ENCODE measurements at places on chromosomes 1 and 21.

GRCh38 chr1:10474613-10475507 lies at the start of gene PEX14:
TSS of gene PEX14 (plus strand) at chr1:10474950. CDS start at chr1:10474967, 17 bp downstream.
- peak; percentile 92 for DNase-seq

DNA sequence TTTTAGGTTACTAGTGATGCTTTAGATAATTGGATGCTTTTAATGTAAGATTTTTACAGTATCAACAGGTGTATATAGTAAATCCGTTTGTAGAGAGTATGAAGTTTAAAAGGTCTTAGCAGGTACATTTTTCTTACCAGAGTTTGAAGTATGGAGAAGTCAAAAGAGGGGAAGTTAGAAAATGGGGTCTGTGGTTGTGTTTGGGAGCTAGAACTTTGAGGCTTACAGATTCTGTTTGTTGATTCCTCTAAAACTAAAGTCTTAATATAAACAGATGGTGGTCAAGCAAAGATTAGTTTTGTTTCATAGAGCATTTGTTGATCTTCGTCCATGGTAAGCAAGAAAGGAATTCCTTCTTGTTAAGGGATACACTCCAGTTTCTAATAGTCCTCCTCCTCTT lies 35.8 kb downstream of the CDC42 start:
- DNase-seq = no peak

DNA sequence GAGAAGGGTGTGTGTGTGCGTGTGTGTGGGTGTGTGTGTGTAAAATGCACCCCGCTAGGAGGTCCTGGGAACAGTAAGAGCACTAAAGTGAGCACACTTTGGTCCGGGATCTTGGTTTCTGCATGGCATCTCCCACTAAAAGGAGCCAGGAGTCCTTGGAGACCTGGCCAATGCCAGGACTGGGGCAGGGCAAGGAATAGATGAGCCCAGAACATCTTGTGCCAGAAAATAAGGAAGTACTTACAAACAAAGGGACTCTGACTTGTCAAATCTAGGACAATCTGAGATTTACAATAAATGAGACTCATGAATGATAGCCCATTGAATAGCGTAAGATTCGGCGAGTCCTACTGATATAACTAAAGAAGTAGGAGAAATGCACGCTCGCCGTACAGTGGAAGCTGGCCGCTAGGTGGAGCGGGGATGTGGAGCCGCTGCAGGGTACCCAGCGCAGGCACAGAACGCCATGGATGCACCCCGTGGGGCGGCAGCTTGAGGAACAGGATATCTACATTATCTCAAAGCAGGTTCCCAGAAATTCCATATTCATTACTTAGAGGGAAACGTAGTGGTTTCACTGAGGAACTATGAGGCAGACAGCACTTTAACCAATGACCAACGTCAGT lies 7.1 kb downstream of the SLC37A1 start:
- peak; percentile 70 for DNase-seq

DNA sequence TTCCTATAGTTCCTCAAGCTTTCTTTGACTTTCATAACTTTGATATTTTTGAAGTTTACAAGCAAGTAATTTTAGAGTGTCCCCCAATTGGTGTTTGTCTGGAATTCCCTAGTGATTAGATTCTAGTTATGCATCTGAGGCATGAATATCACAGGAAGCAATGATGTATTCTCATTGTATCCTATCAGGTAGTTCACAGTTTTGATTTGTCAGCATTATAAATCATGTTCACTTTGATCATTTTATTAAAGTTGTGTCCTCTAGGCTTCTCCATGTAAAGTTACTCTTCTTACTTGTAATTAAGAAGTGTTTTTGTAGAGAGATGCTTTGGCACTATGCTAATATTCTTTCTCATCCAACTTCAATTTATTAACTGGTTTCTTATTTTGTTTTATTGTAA lies 53.0 kb downstream of the TYW3 start:
- no peak for DNase-seq

DNA sequence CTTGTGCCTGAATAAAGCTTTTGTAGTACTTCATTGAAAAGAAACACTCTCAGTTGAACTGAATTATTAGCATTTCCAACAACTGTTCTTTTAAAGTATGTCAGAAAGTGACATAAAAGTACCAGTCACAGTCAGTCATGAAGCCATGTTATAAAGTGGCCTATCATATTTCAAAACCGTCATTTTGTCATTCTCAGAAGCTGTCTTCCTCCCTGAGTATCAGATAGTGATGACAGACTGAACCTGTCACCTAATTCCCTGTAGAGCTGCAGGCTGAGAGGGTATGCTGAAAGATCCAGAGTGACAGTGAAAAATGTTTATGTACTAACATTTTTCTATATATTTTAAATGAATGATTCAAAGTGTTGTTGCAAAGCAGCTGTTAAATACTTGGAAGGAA lies 1121.7 kb upstream of the PRMT6 start:
- DNase-seq = no peak

- DNase-seq = no peak
Observed at GRCh38 chr1:27689423-27690173, 17.6 kb upstream of the IFI6 start.

- DNase-seq = no peak
Observed at GRCh38 chr1:21761052-21761451, 21.9 kb downstream of the USP48 start.

- DNase-seq = peak; percentile 78
Observed at GRCh38 chr1:36096500-36097432, 8.1 kb downstream of the ADPRS start.

GRCh38 chr21:45004059-45004422 lies 64.2 kb downstream of the SLX9 start:
- DNase-seq = no peak

GRCh38 chr1:21610989-21611785 lies 58.0 kb downstream of the RAP1GAP start:
- no peak for DNase-seq

GRCh38 chr1:225772323-225772768 lies 5.3 kb upstream of the SRP9 start:
- peak; percentile 88 for DNase-seq

GRCh38 chr1:84143796-84144565 lies at the start of gene PRKACB:
TSS of gene PRKACB (plus strand) at chr1:84144271. CDS start at chr1:84144362, 91 bp downstream.
- DNase-seq = no peak

GRCh38 chr1:229470406-229471043 lies 36.6 kb upstream of the ACTA1 start:
- DNase-seq = no peak

- DNase-seq = no peak
Observed at GRCh38 chr1:42998386-42998785, 39.7 kb upstream of the SLC2A1 start.

GRCh38 chr1:167676916-167677848 lies 44.6 kb upstream of the MPZL1 start:
- no peak for DNase-seq

DNA sequence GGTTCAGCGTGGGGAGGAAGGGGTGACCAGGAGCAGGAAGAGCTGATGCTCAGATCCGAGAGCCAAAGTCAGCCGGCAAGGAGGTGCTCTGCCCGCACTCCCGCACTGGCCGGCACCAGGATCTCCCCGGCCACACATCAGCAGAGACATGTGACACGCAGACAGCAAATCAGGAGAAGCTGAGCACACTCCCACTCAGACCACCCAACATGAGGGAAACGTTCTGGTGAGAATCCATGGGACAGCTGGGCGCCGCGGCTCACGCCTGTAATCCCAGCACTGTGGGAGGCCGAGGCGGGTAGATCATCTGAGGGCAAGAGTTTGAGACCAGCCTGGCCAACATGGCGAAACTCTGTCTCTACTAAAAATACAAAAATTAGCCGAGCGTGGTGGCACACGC lies 18.6 kb upstream of the PTTG1IP start:
- no peak for DNase-seq

GRCh38 chr1:232499188-232499587 lies 130.7 kb downstream of the SIPA1L2 start:
- no peak for DNase-seq

Data from D341Med (cell line).